Activated T-helper 2 cell treated with anti-CD3 and anti-CD28 coated beads, Interferon-gamma antibody, Interleukin-2, Interleukin-4, amounts not matched to agents 10 μg/mL and 5 μg/mL and 100 μg/mL, durations not matched to agents 14 hours and 24 hours and 36 hours (primary cell): ENCODE measurements at places on chromosomes 1 and 21. TPM values are rescaled to one million over a fixed set of nuclear protein-coding genes. Genes with fewer than 3 reads are reported as not detected.

GRCh38 chr1:161427733-161428516 is 60.2 kb upstream of the CFAP126 start:
- DNase-seq, result peak; percentile 19

Gene CRP
- total RNA-seq, result not detected in 2 replicates

DNA sequence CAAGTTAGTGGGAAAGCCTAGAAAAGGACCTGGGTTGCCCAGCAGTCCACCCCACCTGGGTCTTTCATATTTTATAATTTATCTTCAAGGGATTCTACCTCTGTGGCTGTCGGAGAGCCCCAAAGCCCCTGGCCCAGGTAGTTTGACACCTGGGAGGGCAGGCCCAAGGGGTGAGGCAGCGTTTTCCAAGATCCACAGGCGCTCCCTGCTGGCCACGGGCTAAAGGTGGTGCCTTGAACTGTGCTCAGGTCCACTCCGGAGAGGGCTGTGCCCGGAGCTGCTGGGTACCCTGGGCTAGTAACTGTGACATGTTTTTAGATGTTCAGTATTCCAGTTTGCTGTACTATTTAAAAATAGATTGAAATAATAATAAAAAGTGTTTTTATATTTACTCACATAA is 37.2 kb upstream of the CRNN start:
- no peak for DNase-seq

- DNase-seq, result no peak
These were observed at the start of gene FNDC5 for GRCh38 chr1:32870615-32871363. Gene FNDC5 (minus strand): TSS chr1:32870912.

Gene PKLR
- not detected in 2 replicates for total RNA-seq

Gene SLC6A17
- total RNA-seq, result 0.41 and 0.46 TPM in 2 replicates

DNA sequence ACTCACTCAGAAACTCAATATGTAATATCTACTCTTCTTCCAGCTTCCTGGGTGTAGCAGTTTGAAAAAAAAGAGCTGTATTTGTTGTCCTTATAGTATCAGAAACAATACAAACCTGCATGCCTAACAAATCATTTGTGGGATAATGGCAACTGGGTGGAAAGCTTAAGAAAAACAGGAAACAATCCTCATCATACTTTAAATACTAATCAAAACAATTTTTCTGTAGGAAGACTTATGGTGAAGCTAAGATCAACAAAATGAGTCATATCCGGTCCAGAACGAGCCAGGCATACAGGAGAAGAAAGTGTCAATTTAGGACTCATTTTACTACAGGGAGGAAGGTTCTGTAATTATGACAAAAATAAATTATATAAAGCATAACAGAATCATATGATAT is 181.8 kb upstream of the ADGRL4 start:
- no peak for DNase-seq
